ENCODE measurements at places on chromosomes 1 and 21.

- DNase-seq = no peak
Measured at GRCh38 chr1:240190881-240191401, 99.3 kb downstream of the FMN2 start.

DNA sequence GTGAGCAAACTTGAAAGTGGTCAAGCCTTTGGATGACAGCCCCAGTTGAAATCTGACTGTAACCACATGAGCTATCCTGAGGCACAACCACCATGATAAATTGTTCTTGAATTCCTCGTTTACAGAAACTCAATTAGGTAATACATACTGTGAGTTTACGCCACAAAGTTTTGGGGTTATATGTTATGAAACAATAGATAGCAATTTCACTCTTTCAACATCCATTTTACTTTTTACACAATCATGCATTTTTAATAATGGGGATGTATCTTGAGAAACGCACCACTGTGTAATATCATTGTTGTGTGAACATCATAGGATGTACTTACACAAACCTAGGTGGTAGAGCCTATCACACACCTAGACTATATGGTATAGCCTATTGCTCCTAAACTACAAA lies 35.4 kb downstream of the OR2C3 start:
- no peak for DNase-seq

DNA sequence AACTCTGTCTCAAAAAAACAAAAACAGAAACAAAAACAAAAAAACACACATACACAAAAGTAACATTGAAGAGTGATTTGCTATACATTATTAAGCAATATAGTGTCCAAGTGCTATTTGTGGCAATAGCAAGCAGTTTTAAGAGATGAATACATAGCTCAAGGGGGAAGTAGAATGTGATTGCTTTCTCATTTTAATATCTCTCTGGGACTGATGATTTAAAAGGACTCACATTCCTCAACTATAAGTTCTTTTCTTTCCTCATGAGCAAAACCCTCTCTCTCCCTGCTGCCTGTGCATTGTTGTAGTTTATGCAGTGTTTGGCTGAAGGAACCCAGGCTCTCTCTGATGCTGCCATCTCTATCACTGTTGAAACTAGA lies 47.0 kb upstream of the CSF1 start:
- no peak for DNase-seq

GRCh38 chr1:223765036-223765718 lies 52.8 kb downstream of the CAPN2 start:
- no peak for DNase-seq

DNA sequence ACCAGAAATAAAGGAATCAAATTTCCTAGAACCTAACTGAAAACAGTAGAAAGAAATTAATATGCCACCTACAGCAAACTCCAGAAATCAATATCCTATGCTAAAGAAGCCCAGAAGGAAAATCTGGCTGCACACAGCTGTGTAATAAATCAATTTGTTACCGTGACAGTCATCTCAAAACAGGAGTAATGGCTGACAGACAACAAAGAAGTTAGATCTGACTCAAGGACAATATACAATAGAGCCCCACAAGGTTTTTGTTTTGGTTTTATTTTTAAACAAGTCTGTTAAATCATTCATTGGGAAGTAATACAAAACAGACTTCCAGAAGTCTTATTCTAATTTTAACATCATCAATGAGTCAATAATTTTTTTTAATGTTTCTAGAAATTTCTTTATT lies 168.4 kb downstream of the RERE start:
- no peak for DNase-seq

Measured in stimulated activated CD8-positive, alpha-beta memory T cell treated with anti-CD3 and anti-CD28 coated beads, Interleukin-4, amount 100 ng/mL, for 1 hour (primary cell).